Motor neuron (in vitro differentiated cells): ENCODE measurements at places on chromosomes 11 and 22.

DNA sequence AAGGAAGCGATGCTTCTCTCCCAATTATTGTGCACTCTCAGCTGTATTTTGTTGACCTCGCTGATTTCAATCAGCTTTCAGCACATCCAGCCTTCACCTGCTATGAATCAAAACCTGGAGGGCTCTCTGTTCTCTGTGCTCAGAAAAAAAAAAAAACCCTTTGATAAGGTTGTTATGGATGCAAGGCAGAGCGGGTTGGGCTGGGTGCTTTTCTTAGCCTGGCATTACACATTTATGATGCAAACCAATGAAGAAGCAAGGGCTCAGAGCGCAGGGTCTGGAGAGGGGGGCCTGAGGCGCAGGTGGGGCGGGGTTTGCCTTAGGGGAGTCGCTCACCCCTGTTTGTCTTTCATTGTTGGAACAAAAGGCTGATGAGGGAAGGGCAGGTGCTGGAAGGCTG lies 86.0 kb upstream of the CADM1 start:
- peak; percentile 35 for ATAC-seq

DNA sequence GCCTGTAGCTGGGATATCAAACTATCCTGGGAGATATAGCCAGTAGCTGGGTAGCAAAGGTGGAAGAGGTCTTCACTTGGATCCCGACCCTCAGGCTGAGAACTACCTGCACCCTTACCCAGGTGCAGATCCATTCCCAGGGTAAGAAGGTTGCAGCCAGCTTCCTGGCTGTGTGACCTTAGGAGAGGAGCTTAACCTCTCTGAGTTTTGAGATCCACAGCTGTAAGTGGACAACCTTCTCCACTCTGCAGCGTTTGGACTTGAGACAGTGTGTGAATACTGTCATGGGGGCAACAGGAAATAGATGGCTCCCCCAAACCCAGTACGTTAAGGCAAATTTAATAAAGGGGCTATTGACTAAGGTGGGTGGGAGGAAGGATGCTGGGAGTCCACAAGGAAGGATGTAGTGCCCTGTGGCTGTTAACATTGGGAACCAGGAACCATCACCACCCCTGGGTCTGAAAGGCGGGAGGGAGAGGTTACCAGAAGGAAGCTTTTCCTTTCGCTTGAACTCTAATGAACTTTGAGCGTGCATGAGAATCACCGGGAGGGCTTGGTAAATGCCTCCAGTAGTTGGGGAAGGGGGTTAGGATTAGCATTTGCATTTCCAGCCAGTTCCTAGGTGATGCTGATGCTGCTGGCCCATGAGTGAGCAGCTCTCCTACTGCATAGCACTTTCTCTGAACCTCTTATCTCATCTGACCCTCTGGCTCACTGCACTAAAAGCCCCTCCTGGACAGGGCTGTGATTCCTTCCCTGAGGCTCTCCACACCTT lies 24.4 kb downstream of the SGSM1 start:
- no peak for ATAC-seq

DNA sequence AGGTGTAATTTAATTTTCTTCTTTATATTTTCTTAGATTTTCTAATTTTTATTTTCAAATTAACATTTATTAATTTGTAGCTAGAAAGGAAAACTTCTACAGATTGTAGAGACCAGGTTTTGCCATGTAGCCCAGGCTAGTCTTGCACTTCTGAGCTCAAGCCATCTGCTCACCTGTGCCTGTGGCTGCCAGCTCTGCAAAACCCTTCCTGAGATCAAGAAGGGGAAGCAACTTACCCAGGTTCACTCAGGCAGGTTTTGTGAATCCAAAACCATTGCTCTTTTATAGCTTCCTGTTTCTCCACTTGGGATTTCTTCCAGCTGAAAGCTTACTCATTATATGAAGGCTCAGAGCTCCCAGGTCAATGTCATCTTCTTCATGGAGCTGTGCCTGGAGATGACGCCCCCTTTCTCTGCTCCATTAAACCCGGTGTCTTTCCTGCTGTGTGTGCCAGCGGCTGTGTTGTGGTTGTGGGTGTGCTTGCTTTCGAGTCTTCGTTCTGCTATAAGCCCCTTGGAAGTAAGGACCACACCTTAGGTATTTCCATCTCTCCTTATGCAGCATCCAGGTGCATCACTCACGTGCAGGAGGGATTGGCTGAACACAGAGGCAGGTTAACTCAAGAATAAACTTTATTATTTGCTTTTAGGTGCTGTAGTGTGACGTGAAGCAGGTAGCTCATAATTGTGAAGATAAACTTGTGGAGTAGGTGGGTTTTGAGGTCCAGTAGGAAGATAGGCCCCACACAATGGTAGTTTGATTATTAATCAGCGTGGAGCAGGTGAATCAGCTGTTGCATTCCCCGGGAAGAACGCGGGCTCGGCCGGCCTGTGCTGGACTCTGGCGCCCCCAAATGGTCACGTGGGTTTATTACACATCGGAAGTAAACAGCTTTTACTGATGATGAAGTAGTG lies 42.2 kb upstream of the INCENP start:
- ATAC-seq: peak; percentile 88

DNA sequence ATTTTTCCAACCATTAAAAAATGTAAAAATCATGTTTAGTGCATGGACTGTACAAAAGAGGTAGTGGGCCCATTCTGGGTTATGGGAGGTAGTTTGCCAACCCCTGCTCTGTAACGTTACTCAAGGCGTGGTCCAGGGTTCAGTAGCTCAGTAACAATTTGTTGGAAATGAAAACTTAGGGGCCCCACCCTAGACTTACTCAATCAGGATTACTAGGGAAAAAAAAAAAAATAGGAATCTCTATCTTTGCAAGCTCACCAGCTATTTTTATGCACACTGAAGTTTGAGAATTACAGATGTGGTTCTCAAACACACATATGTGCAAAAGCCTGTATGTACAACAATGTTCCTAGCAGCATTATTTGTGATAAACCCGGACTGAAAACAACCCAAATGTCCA lies 17.3 kb upstream of the LMO2 start:
- ATAC-seq: no peak
